ENCODE measurements at places on chromosomes 16 and 17.

DNA sequence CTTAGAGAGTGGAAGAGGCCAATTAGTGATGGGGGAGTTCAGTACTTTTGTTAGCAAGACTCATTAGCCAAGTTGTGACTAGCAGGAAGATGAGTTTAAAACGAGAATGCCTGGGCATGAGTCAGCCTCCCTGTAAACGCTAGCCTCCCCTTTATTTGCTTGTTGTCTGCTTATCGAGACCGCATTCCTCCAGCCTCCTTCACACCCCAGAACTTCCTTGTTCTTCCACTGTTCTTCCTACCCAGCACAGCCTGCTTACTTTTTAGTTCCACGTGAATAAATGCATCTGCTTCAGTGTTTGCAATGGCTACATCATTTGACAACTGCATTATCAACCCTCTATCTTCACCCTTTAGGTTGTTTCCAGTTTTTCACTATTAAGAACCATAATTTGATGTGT lies 20.2 kb upstream of the OR3A1 start:
- no peak for DNase-seq

GRCh38 chr17:34859652-34860051 lies 101.6 kb downstream of the CCT6B start:
- DNase-seq: no peak

DNA sequence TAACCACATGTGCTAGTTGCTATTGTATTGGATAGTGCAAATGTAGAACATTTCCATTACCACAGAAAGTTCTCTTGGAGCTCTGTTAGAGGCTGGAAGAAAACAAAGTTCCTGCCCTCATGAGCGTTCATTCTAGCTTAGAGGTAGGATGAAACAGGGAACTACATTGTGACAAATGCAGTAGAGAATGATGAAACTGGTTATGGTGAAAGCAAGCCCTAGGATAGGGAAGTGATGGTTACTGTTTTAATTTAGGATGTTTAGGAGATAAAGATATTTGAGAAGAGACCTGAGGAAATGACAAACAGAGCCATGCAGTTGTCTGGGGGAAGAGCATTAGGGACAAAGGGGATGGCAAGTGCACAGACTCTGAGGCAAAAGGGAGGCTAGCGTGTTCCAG lies 50.7 kb downstream of the AATF start:
- no peak for DNase-seq

DNA sequence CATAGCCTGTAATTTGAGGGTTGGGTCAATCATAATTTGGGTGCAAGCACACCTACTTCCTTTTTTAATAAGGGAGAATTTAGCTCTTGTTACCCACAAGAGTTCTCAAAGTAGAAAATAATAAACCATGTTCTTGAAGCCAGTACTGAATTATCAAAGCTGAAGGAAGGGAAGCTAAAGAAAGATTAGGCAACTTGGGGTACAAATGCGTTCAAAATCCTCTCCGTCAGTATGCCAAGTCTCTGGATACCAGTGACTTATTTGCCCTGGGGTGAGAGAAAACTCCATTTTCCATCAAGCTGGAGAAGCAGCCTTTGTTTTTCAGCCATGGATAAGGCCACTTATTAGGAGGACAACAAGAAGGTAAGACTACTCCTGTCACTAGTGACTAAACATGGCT lies 23.5 kb upstream of the DHRS13 start:
- DNase-seq: no peak

GRCh38 chr16:85240982-85241924 lies 129.0 kb upstream of the CIBAR2 start:
- no peak for DNase-seq

- no peak for DNase-seq
Observed at GRCh38 chr17:64411999-64412771, 21.5 kb upstream of the PECAM1 start.
